Urothelium cell line (cell line): ENCODE measurements at places on chromosomes 7 and 10.
A peak's percentile ranks its signal among the peaks of the same experiment; 100 is the strongest.

DNA sequence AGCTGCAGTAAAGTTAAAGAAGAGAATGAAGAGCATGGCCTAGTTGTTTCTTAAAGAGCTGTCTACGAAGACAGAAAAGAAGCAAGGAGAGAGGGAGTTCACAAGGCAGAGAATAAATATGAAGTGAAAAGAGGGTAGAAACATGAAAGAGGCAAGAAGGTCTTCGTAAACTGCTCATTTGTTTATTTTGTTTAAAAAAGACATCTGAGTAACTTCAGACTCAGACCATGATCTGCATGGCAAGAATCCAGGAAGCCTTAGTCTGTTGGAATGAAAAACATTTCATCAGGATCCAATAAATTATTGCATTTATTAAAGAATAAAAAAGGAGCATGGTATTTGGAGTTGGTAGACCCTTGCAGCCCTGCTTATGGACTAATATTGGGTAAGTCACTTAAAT, 151.1 kb downstream of the SEM1 start:
- no peak for DNase-seq

GRCh38 chr10:811379-812175, 119.9 kb downstream of the LARP4B start:
- no peak for DNase-seq

DNA sequence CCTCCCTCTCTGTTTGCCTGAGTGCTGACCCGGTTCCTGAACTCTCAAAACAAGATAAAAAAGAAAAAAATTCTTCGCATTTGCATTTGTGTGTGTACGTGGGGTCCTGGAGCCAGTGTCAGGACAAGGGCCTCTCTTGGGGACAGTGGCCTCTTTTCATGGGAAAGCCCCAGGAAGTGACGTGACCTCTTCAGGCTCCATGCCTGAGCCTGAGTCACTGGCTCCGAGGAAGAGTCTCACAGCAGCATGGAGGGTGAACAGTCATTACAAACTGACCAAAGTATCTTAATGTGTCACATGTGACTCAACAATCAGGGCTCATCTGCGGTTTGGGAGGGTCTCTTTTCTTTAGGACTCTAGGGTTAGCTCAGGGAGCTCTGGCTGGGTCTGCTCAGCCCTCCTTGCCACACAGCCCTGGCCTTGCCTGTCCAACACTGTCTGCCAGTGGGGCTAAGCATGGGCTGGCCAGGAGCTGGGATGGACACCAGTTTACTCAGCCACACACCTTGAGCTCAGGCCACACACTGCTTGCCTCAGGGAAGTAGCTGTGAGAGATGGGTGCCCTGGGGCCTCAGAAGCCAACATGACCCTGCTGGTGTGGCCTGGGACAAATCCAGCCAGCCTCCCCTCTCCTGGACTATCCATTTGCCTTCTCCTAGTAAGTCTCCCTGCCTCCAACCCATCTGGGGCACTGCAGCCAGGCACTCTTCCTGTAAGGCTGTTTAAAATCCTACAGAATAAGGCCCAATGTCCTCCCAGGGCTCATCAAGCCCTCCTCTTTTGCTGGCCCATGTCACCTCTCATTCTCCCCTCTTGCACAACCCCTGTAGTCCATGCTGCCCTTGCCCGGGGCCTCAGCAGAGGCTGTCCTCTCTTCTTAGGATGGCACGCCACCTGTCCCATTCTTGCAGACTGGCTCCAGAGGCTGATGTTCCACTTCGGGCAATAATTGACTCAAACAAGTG, 10.5 kb downstream of the TMEM273 start:
- peak; percentile 79 for DNase-seq

GRCh38 chr7:27173511-27173955, 587 bp downstream of the HOXA10 start:
- peak; percentile 72 for DNase-seq

- DNase-seq: no peak
These were observed 378.1 kb upstream of the SORCS1 start for GRCh38 chr10:107542607-107543006.
